Activated T-cell treated with anti-CD3 and anti-CD28 coated beads for 4 hours (primary cell): ENCODE measurements at places on chromosomes 4 and X.
A peak's percentile ranks its signal among the peaks of the same experiment; 100 is the strongest.

DNA sequence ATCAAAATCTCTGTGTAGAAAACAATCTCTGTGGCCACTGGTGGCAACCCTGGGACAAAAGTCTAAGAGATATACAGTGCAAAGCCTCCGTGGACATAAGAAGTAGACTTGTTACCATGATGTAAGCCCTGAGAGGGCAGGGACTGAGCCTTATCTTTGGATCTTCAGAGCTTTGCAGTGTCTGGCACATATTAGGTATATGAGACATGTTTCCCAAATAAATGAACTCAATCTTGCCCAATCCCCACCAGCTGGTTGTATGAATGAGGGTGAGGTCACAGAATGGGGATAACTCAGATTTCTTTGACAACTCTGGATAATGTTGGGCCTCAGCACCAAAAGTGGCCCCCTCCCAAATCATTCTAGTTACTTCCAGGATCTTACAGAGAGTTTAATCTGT lies 511.4 kb upstream of the DIPK2B start:
- DNase-seq = no peak

DNA sequence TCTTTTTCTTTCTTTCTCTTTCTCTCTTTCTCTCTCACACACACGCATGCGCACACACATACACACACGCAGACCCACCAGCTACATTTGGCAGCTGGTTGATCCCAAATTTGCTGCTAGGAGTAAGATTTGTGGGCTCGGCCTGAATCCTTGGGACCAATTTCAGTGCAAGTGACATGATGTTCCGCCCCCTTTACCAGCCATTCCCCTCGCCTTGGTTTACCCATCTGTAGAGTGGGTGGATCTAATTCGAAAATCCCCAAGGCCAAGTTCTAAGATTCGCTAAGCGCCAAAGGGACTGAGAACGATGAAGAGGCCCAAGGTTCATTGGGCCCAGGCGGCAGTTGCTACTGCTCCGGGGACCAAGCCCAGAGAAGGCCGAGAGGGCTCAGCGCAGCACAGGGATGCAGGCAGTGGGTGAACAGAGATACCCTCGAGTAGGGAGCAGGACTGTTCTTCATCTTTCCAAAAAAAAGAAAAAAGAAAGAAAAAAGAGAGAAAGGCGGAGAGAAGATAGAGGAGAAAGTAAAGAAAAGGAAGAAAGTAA lies 5.8 kb downstream of the NKX3-2 start:
- DNase-seq = no peak

DNA sequence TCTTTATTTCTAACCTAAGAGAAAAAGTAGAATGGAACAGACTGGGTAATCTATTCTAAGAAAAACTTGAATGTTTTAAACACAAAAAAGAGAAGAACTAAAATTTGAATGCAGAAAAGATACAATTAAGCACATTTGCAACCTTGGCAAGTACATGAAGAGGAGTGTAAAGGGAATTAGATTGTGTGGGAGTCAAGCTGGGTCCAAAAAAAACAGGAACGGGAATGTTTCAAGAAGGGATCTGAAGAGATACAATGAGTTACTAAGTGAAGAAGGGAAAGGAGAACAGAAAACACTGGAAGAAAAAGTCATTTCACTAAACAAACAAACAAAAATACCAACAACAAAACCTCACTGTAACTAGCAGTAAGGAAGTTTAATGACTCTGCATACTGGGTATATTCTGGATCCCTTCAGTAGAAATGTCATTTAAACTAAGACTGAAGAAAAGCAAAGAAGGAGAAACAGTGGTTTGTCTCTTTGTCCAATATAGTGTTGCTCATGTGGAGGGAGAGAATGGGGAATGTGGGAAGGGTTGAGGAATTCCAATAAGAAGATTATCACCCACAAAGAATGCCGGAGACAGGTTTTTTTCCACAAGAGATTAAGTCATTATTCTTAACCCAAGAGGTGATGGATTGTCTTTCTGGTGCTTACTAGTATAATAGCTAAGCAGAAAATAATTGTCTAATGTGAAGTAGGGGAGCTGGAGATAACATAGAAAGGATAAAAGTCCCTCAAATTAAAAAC lies 50.4 kb upstream of the PTPN13 start:
- DNase-seq = no peak

- no peak for DNase-seq
Observed at GRCh38 chr4:128725405-128726055, 84.0 kb upstream of the JADE1 start.

DNA sequence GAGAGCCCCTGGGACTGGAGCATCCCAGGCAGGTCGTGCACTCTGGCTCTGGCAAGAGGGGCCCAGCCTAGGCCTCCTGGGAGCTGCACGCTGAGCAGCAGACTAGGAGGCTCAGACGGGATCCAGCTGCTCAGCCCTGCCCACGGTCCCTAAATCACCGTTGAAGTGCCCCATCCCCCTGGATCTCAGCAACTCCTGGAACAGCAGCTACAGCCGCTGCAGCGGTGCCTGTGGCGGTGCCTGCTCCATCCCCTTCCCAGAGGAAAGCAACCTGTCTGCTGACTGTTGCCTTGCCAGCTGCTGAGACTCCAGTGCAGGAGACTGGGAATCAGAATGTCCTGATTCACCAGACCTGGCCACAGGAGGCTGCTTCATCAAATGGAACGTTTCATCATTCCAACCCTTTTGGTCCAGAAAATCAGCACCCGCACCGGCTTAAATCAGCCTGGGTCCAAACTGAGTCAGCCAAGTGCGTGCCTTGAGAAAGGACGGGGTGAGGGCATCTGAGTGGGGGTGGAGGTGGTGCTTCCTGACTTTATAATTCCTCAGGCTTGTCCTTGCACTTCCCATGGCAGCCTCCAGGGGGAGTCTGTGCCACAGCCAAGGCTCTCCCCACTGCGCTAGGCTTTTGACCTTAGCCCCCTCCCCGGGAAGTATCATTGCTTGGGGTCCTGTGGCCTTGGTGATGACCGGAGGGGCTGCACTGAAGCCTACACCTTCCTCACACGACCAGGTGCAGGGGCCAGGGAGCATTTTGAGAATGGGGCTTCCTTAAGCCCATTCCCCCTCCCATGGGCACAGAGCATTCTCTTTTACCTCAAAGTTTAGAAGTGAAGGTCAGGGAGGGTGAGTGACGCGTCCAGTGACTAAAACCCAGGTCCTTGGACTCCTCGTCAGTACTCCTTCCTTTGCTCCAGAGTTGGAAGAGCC lies 6.5 kb downstream of the ZNF185 start:
- DNase-seq = peak; percentile 4
